Activated naive CD8-positive, alpha-beta T cell treated with anti-CD3 and anti-CD28 coated beads, Interleukin-2, amount 50 U/mL, for 16 hours (primary cell): ENCODE measurements at places on chromosomes 1 and 21.

- DNase-seq, result no peak
Observed at GRCh38 chr1:164479242-164479641, 79.7 kb upstream of the PBX1 start.

GRCh38 chr1:27603309-27603680 lies 649 bp downstream of the AHDC1 start:
- DNase-seq, result no peak

DNA sequence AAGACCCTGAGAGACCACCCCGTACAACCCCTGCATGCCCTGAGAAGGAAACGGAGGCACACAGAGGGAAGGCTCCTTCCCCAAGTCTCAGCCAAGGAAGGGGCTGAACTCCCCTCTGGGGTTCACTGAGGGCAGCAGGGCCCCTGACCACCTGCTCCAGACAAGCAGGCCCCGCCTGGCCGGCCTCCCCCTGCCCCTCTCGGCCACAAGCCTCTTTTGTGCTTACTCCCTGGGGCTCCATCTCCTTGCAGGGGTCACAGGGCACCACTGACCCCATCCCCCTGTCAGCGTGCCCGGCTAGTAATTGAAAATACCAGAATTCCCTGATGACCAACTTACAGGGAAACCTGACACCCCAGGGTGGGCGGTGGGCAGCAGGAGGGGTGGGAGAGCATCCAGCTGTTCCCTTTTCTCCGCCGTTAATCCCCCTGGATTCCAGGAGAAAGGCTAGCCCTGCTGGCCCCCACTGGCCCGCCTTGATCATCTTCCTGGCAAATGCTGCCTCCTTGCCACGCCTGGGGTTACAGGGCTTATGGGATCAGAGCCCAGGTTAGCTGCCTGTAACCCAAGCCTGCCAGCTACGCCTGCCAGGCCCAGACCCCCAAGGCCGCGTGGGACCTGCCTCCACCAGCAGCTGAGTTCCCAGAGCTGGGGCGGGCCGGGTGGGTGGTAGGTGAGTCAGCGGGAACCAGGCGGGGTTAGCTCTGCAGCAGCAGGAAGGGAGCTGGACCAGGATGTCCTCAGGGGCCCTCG lies 96.1 kb downstream of the LACTBL1 start:
- no peak for DNase-seq

DNA sequence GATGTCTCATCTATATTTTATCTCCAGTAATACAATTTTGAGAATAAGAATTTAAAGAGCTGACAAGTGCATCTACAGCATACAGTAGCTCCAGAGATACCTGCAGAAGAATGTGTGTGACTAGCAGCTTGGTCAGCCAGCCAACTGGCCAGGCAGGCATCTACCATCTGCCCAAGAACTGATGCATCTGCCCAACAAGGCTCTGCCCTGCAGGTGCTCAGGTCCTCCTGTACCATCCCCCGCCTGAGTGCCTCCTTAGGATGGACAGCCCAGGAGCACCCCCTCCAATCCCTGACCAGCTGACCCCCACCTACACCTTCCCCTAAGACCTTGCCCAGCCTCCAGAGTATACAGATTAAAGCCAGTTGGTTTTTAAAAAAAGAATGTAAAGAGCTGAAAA lies 30.3 kb downstream of the TMEM69 start:
- no peak for DNase-seq

GRCh38 chr21:42027822-42028765 lies 17.9 kb upstream of the ZBTB21 start:
- no peak for DNase-seq

DNA sequence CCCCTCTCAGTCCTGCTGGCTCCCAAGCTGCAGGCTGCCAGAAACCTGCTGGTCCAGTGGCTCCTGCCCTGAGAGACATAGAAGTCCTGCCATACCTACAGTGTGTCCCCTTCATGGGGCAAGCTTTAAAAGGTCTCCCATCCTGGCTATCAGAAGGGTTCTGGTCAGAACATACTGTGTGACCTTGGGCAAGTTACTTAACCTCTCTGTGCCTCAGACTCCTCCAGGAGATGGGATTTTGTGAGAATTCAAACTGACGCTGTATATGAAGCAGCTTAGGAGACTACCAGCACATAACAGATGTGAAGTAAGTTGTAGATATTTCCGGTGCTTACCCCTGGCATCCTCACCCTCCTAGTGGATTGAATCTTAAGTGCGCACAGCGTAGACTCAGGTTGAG lies 8.7 kb upstream of the GJB5 start:
- DNase-seq, result no peak

DNA sequence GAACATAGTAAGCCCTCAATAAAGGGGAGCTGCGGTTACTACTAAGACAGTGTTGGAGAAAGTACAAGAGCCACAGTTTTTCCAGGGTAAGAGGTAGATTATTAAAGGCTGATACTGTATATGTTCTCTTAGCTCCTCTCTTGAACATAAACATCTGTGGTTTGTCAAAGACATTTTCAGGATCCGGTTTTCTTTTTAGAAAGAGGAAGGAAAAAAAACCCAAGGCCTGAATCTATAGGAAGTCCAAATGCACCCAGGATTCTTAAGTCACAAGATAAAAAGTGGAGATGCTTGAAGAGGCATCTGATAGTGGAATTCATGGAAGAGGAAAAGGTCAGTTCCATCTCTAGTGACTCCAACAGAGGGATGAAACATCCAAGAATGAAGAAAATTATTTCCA lies 24.6 kb upstream of the SLC45A3 start:
- no peak for DNase-seq

DNA sequence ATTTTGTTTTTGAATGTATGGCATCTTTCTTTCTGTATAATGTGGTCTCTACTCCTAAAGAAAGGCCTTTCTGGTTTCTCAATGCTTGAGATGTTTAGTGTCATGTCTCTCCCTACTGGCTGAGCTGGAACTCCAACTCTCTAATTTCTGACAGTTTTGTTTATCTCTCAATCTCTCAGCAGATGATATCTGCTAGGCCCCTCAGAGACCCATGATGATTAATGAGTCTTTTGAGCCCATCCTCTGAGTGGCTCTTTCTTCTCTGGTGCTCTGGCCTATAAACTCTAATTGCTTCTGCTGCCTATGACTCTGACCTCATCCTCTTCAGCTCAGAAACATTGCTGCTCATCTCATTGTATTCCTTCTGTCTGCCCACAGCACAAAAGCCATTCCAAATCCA lies 46.6 kb downstream of the CRB1 start:
- no peak for DNase-seq

DNA sequence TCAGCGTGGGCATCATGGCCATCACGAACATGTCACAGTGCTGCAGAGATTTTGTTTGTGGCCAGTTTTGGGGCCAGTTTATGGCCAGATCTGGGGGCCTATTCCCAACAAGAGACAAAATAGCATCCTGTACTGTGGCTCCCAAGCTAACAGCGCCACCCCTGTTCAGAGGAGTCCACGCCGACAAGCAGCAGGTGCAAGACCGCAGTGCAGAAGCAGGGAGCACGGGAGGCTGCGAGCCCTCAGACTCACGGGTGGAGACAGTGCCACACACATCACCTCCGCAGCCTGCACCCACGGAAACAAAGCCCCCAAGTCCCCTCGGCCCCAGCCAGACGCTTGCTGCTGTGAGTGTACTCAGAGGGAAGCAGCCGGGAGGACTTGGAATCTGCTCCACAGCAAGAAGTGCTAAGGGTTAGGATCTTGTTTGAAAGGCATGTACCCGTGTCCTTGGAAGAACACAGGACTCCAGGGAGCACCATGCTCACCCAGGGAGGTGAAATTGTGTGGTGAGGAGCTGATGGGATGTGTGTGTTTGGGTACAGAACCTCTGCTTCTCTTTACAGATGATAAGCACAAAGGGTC lies 7.1 kb downstream of the TCP10L start:
- DNase-seq, result no peak

GRCh38 chr1:206635080-206635977 lies at the start of gene DYRK3:
Gene DYRK3 (plus strand): TSS chr1:206635536. CDS start chr1:206635704, 168 bp downstream.
- peak; percentile 79 for DNase-seq

- DNase-seq, result no peak
Observed at GRCh38 chr21:29005696-29006095, 13.0 kb upstream of the LTN1 start.

DNA sequence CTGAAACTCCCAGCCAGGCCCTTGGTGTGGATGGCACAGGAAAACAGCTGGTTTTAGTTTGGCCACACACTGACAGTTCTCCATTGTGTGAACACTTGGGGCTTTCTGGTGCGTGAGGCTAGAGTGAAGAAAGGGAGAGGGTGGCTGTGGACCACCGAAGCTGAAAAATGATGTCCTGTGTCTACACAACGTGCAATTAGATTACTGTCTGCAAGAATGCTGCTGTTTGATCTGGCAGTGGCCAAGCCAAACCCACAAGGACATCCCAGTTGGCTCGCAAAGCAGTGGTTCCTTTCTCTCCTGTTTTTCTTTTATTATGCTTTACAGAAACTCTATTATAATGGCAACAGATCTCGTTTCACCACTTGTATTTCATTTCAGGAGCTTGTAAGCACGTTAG lies 58.9 kb downstream of the ERG start:
- DNase-seq, result no peak

GRCh38 chr1:60277269-60277668 lies 203.7 kb upstream of the C1orf87 start:
- DNase-seq, result no peak

DNA sequence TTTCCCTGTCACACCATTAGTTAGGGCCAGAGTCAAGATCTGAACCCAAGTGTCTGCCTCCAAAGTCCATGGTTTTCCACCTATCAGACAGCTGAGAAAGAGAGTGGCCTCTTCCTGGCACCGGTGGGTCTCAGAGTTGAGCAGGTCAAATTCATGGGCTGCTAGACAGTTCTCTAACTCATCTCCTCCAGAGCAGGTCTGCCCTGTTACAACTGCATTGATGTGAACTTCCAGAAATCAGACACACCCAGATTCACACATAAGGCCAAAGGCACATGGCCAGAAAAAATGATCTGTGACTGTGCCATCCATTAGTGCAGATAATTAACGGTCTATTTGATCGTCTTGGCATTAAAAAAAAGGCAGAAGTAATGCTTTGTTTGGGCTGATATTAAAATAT lies 17.5 kb downstream of the SMIM12 start:
- no peak for DNase-seq

- no peak for DNase-seq
Observed at GRCh38 chr1:227779685-227780084, 35.8 kb upstream of the PRSS38 start.

GRCh38 chr1:34779526-34779925 lies 1.5 kb upstream of the GJB3 start:
- DNase-seq, result no peak

GRCh38 chr1:56501426-56501825 lies 77.9 kb downstream of the PLPP3 start:
- DNase-seq, result no peak

- DNase-seq, result no peak
Observed at GRCh38 chr1:56660293-56660692, 15.2 kb downstream of the PRKAA2 start.

GRCh38 chr21:33831962-33832659 lies 83.5 kb downstream of the ATP5PO start:
- DNase-seq, result no peak

- DNase-seq, result no peak
Observed at GRCh38 chr1:213724640-213725536, 262.9 kb upstream of the PROX1 start.

GRCh38 chr1:10594595-10595223 lies 120.0 kb downstream of the PEX14 start:
- no peak for DNase-seq

GRCh38 chr21:31732597-31733550 lies 956 bp upstream of the SCAF4 start:
- no peak for DNase-seq

- no peak for DNase-seq
Observed at GRCh38 chr1:246306415-246307037, 200.6 kb downstream of the SMYD3 start.

DNA sequence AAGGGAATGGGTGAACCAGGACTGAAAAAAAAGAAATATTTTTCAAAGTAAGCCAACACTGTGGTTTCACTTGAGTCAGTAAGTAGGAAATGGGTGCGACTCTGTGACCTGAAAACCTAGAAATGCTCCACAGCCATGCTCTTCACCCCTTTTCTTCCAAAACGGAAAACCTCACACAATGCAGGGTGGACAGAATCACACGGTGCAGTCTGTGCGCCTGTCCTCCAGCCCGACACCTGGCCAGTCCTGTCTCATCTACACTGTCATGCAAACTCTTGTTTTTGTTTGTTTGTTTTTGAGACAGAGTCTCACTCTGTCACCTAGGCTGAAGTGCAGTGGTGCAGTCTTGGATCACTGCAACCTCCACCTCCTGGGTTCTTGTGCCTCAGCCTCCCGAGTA lies 53.3 kb downstream of the B3GALT5 start:
- DNase-seq, result no peak

DNA sequence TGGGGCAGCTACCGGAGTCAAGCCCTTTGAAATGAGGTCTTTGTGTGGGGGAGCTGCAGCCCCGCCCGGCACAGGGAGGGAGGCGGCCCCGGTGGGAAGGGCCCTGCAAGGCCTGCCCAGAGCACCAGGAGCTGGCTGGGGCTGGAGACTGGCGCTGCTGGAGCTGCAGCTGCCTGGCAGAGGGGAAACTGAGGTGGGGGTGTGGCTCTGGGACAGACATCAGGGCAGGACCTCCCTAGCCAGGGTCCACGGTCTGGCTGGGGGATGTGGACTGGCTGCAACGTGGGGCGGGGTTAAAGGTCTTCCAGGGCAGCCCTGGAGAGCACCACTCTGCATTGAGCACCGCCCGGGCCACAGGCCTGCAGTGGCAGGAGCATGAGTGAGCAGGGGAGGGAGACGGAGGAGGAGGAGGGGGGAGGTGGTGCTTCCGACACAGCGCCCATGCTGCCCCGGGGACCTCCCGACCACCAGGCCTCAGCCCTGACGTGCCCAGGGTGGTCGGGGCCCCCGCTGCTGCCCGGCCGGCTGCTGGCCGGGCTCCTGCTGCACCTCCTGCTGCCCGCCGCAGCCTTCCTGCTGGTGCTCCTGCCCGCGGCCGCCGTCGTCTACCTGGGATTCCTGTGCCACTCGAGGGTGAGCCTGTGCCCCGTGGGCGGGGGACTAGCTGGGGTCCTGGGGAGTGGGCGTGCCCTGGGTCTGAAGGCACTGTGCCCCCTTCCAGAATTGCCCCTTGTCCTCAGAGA lies 4.8 kb upstream of the ANKRD65 start:
- no peak for DNase-seq

DNA sequence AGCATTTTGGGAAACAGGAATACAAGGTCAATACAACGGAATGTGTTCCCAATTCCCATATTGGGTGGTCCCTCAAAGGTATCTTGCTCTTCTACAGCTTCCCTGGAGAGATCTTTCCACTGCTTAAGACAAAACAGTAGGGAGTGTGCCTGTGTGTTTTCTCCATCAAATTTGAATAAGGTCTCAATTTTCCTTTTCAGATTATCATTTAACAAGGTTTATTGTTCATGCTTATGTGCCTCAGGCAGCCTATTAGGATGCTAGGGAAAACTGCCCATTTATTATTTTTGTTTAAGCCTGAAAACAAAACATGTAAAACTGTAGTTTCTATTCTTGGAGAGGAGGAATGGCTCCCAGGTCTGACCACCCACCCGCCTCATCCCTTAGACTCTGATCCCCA lies 622.7 kb downstream of the LMO4 start:
- DNase-seq, result no peak

DNA sequence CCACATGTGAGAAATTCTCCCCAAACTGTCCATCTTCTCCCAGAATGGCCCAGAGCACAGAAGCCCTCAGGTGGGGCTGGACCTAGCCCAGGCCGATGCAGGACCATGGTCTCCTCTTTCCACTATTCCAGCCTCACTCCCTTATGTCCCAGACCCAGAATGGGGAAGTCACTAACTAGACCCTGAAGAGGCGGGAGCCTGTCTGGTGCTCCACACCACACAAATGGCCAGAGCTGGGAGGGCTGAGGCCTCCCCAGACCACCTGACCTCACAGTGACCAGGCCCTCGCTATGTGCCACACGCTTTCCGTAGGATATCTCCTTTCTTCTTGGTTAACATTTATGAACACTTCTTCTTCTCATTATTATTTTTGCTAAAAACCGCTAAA lies 54.9 kb upstream of the EDN2 start:
- DNase-seq, result no peak
